ENCODE measurements at places on chromosomes 6 and 20.

- DNase-seq, result no peak
Measured at GRCh38 chr6:63817492-63818050, 182.0 kb downstream of the PHF3 start.

DNA sequence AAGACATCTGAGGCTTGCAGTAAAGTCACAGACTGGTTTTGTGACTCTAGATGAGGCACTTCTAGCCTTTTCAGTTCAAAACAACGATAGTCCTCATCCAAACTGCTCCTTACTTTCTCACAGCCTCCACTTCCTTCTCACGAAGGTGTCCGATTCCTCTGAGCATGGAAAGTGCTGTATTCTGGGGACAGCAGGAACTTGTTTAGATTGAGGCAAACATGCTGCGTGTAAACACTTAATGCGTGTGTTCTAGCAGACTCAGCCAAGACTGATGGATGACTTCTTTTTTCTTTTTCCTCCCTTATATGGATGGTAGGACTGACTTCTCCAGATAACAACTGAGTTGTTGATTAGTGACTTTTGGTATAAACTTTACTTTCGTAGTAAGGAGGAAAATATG, 80.2 kb upstream of the PRDM1 start:
- DNase-seq, result no peak

- DNase-seq, result no peak
Measured at GRCh38 chr6:121608270-121608669, 172.8 kb downstream of the GJA1 start.

DNA sequence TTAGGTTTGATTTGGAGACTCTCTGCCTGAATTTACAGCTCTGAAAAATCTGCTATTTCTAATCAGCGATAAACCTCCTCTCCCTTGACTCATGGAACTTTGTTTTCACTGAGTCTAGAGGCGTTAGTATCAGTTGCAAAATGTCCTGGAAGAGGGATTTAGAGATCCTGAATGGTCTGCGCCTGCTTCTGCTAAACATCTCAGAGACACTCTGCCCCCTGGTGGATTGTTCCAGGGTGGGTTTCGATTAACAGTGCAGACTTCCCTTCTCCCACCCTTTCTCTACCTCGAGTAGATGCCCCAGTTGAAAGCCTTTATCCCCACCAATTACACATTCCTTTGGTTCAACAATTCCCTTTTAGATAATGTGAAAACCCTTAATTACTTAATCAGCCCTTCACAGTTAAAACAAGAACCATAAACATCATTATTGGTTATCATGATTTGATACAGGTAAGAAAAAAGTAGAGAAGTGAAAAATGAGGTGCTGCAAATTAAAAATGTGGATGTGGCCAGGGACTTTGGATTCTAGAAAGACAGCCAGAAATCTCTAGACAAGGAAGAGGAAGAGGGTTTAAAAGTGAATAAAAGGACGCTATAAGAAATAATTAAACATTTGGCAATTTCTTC, 5.5 kb downstream of the HTR1B start:
- DNase-seq, result no peak

DNA sequence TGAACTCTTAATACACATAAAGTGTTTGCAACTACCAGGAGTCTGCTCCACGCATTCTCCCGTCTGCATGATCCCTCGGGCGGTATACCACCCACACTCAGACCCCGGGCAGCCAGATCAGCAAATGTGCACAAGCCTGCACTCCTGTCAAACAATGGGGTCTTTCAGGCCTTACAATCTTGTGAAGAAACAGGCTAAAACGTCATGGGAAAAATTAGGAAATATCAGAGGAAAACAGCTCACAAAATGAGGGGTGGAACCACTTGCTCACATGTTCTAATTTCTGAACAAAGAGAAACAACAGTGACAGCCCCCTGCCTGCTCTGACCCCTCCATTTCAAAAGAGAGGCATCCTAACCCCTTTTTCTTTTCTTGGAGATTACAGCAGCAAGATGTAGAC, 69.4 kb downstream of the BACH2 start:
- DNase-seq, result no peak

DNA sequence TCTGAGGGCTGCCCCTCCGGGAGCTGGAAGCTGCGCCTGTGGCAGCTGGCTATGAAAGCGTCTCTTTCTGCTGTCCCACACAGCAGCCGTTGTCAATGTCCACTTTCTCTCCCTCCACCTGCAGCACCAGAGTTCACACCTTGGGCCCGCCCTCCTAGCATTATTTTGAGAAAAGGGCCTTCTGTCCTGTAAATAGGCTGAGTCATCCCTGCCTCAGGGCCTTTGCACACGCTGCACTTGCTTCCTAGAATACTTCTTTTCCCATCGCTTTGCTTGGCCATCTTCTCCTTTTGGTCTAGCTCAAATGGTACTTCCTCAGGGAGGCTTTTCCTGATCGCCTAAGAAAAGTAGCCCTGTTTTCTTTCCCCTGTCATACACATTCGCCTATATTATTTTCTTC, 69.3 kb upstream of the ZNFX1 start:
- no peak for DNase-seq

GRCh38 chr6:35048631-35049083, 92.5 kb downstream of the TCP11 start:
- peak; percentile 86 for DNase-seq

GRCh38 chr6:79713701-79714322, 82.7 kb downstream of the SH3BGRL2 start:
- no peak for DNase-seq

- DNase-seq, result no peak
Measured at GRCh38 chr6:96468281-96468680, 53.3 kb upstream of the UFL1 start.

DNA sequence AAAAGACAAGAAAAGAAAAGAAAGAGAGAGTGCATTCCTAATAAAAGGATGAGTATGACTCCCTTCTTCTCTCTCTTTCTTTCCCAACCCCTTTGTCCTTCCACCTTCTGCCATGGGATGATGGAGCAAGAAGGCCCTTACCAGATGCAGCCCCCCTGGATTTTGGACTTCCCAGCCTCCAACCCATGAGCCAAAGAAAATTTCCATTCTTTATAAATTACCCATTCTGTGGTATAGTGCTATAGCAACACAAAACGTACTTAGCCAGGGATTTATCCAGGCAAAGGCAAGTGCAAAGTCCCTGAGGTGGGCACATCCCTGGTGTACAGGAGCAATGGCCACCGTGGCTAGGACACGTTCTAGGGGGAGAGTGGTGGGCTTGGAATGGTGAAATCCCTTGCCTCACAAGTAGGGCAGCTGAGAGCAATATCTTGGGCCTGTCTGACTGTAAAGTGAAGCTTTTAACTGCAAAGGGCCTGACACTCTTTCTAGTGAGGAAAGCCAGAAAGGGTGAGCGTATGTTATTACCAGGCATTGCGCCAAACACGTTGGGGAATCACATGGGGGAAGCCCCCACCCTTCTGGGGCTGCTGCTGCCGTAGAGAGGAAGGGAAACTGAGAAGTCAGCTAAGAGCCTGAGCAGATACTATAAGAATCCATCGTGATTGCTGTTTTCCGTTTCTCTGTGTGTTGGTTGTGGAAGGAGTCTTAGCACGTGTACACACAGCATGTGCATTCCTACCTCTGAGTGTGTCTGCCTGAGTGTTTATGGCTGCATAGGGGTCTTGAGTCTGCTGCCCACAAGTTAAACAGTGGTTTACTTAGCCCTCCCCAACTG, 50.7 kb upstream of the SIRPA start:
- peak; percentile 47 for DNase-seq

- DNase-seq, result peak; percentile 57
Measured at GRCh38 chr20:653110-653589, at the start of gene SRXN1. SRXN1 (minus strand) TSS chr20:653200; CDS start chr20:653185, 15 bp downstream.

DNA sequence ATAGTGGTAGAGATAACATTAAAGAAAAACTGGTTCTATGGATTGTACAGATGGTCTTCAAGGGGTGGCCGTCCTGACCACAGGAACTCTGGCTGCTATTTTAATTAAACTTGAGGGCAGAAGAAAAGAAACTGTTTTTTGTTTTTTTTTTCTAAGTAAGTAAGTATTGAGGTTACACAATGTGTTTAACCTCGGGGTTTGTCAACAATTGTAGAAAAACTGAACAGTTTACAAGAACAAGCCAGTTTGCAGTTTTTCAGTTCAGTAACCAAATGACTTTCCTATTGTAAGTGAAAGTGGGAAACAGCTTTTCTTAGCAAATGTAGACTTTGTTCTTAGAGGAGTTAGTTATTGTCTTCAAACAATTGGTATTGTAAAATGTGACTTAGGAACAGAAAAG, 77.0 kb downstream of the PLCB1 start:
- no peak for DNase-seq

GRCh38 chr6:158816803-158817727, 2.1 kb downstream of the EZR start:
- no peak for DNase-seq

GRCh38 chr6:126038234-126038633, 51.9 kb downstream of the TRMT11 start:
- no peak for DNase-seq

DNA sequence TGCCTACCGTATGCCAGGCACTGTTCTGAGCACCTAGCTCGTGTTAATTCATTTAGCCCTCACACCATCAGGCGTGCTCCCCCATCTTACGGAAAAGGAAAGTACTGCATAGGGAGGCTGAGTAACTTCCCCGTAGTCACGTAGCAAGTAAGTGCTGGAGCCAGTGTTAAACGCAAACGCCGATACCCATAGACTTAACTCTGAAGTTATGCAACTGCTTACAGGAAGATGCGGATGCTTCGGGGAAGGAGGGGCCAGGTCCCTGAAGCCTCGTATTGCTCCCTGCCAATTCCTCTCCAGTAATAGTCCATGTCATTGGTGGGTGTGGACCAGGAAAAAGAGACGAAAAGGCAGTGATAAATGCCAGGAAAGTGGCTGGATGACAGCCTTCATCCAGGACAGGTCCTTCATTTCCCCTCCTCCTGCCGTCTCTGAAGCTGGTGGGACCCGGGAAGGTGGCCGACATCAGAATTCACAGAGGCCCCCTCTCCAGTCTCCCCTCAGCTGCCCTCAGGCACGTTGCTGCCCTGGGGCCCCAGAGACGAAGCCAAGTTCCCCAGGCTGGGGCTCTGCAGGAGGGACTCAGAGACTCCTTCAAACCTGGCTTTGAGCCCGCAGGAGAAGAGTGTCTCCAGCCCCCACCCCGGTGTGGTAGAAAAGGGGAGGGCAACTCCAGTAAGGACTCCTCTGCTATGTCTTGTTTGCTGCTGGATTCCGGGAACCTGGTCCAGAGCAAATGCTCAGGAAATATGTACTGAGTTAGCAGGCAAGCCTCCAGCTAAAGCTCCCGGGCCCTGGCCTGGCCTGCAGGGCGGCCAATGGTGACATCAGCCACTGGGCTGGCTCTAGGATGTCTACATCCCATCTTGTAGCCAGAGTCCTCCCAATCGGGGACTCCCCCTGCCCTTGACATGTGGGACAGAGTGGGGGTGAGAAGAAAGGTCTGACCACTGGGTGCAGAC, 37.8 kb downstream of the RAB44 start:
- peak; percentile 25 for DNase-seq

DNA sequence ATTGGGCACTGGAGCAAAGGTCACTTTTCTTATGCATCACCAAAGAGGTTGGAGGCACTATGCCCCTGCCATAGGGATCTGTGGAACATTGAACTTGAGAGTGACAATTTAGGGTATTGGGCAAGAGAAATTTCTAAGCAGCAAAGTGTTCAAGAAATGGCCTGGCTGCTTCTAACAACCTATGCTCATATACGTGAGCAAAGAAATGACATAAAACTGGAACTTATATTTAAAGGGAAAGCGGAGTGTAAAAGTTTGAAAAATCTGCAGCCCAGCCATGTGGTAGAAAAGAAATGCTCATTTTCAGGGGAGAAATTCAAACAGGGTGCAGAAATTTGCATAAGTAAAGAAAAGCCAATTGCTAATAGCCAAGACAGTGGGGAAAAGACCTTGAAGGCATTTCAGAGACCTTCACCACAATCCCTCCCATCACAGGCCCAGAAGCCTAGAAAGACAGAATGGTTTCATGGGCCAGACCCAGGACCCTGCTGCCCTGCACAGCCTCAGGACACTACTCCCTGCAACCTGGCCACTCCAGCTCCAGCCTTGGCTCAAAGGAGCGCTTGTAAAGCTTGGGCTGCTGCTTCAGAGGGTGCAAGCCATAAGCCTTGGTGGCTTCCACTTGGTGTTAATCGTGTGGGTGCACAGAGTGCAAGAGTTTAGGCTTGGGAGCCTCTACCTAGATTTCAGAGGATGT, 24.4 kb downstream of the NCR2 start:
- DNase-seq, result no peak

DNA sequence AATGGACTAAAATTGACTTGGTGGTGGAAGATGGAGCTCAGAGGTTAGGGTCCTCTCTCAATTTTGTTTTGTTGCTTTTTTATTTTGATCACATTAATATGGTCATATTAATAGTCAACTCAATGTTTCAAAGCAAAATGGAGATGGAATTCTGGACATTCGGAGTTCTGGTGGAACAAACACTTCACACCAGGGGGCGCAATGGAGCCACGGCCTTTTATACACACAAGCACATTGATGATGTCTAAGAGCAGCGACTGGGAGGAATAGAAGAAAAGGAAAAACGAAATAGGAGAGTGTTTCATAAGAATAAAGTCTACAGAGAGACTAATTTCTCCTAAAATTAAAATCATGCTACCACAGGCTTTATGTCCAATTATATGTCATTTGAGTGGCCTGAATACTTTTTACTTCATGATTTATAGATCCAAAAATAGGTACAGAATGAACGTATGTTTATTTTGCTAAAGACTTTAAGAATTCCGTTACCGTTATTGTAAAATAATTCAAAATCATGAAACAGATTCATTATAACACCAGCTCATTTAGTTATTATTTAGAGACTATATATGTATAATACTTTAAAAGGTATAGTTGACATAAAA, 197.6 kb upstream of the SASH1 start:
- peak; percentile 64 for DNase-seq

DNA sequence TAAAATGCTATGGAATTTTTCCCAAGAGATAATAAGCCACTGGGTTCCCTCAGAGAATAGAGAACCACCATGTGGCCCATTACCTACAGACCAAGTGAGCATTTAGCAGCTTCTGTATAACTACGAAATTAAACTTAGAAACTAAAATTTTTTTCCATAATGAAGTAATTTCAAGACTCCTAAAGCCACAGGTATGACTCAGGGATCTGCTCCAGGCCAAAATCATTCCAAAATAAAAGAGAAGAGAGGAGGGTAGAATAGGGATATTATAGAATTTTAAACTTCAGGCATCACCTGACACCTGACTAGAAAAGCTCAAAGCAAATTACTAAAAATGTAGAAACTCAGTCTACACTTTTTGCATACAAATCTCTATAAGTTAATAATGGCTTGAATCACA, 108.9 kb upstream of the DST start:
- no peak for DNase-seq

DNA sequence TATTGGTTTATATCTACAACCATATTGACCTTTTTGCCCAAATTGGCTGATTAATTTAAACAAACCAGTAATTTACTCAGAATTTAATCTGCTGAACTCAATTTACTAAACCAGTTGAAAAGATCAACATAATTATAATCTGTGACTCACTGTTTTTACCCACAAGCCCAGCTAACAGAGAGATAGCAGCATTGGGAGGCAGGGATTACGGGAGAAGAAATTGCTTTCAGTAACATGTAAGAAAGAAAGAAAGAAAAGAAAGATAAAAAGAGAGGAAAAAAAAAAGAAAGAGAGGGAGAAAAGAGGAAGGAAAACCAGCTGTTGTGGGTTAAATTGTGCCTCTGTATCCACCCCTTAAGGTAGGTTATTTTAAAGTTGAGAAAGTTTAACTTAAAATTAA, 13.3 kb upstream of the RHAG start:
- DNase-seq, result no peak

Data from putamen (tissue), 1 donor.